ENCODE measurements at places on chromosomes 7 and 10.

DNA sequence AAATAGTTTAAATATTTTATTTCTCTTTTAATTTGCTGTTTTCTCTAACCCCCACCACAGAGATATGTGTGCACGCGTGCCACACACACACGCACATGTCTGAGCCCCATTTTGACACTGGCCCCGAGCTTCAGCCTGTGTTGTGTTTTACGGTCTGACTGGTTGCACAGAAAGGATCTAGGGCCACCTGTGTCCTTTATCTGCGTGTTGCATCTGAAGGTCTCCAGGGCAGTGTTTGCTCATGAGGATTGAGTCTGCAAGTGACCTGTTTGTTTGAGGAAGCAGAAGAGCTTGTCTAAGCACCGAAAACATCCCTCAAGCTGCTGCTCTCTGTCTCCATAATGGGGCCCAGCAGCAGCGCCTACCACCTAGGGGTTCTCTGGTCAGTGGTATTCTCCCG lies 266.4 kb upstream of the LYZL1 start:
- DNase-seq = no peak

DNA sequence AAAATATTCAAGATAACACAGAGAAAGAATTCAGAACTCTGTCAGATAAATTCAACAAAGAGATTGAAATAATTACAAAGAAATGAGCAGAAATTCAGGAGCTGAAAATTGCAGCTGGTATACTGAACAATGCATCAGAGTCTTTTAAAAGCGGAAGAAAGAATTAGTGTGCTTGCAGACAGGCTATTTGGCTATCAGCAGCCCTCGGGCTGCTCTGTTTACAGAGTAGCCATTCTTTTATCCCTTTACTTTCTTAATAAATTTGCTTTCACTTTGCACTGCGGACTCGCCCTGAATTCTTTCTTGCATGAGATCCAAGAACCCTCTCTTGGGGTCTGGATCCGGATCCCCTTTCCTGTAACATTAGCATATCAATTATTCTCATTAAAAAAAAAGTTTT lies 1040.0 kb downstream of the SORCS3 start:
- no peak for DNase-seq

DNA sequence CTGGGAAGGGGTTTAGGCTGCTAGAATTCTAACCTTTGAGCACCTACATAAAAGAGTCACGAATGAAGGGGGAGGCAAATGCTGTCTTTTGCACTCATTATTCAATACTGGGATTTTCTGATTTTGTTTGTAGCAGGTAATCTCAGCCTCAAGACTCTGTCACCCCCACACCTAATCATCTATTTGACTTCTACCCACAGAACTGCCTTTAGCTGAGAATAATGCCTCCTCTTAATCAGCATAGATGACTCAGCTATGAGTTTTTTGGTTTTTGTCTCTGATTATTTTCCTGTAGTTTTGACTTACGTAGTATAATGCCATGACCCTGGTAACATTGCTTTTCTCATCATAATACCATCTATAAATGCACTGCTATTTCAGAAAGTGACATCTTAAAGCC lies 42.7 kb upstream of the CACNB2 start:
- DNase-seq = no peak

GRCh38 chr10:82190432-82191260 lies 315.7 kb downstream of the NRG3 start:
- no peak for DNase-seq

- no peak for DNase-seq
Measured at GRCh38 chr7:104509874-104510273, 181.5 kb downstream of the LHFPL3 start.

DNA sequence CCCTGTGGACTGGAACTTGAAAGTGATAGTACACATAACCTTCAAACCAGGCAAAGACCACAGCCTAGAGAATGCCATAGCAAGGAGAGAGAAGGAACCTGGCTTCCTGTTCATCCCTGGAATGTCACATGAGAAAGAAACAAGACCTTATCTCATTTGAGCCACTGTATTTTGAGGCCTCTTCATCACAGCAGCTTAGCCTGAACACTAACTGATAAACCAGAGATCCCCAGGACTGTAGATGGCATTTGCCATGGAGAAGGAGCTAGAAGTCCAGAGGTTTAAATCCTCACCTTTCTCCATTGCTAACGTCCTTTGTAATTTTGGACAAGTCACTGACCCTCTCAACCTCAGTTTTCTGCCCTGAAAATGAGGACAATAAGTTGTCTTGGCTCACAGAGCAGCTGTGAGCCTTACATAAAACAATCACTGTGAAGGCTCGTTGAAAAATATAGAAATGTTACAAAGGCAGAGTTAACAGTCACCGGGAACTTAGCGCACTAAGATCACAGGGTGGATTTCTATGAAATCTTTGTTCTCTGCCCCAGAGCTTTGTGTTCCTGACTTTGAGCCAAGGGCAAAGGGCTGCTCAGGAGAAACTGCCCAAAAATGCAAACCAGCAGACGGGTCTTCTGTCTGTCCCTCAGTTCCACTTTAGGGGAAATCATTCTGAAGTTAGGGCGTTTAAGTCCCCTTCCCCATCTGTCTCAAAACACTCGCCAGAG lies 197.0 kb downstream of the USP6NL start:
- no peak for DNase-seq

- no peak for DNase-seq
Measured at GRCh38 chr10:51031950-51032349, 42.3 kb upstream of the PRKG1 start.

- DNase-seq = no peak
Measured at GRCh38 chr7:153027210-153027609, 267.7 kb downstream of the ACTR3B start.

DNA sequence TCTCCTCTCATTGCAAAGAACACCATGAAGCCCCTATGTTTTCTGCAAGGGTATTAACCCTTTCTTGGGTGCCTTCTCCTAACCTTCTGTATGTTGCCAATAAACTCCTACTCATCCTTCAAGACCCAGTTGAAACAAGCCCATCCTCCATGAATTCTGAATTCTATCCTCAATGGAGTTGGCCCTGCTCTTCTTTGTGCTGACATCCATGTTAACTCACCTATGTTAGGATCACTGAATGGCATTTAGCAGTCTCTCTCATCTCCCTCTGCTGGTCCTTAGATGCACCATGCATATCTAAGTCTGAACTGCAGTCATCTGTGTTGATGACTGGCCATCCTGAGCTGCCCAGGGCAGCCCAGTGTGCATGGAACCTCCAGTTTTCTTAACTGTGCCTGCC lies 129.8 kb downstream of the BUB3 start:
- DNase-seq = no peak

DNA sequence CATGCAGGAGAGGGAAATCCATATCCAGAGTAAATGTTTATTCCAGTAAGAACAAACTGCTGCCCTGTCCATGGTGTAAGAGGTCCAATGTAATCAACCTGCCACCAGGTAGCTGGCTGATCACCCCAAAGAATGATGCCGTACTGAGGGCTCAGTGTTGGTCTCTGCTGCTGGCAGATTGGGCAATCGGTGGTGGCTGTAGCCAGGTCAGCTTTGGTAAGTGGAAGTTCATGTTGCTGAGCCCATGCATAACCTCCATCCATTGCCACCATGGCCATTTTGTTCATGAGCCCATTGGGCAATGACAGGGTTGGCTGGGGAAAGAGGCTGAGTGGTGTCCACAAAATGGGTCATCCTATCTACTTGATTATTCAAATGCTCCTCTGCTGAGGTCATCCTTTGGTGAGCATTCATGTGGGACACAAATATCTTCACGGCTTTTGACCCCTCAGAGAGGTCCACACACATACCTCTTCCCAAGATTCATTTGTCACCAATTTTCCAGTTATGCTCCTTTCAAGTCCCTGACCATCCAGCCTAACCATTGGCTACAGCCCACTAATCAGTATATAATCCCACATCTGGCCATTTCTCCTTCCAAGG lies 23.3 kb upstream of the PAPSS2 start:
- no peak for DNase-seq

DNA sequence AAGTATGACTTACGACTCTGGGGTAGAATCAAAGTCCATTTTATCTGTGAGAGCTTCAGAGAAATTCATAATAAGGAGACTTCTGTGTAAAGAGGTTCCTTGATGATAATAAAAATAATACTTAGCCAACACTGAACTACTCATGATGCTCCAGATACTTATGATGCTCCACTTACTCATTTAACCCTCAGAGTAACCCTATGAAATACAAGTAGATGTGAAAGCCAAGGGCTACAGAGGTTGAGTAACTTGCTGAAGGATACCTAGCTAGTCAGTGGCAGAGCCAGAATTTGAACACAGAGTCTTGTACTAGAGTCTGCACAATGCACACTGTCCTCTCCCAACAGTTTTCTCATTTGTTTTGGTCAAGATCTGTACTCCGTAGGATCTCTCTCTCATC lies 89.5 kb downstream of the HECW1 start:
- no peak for DNase-seq

DNA sequence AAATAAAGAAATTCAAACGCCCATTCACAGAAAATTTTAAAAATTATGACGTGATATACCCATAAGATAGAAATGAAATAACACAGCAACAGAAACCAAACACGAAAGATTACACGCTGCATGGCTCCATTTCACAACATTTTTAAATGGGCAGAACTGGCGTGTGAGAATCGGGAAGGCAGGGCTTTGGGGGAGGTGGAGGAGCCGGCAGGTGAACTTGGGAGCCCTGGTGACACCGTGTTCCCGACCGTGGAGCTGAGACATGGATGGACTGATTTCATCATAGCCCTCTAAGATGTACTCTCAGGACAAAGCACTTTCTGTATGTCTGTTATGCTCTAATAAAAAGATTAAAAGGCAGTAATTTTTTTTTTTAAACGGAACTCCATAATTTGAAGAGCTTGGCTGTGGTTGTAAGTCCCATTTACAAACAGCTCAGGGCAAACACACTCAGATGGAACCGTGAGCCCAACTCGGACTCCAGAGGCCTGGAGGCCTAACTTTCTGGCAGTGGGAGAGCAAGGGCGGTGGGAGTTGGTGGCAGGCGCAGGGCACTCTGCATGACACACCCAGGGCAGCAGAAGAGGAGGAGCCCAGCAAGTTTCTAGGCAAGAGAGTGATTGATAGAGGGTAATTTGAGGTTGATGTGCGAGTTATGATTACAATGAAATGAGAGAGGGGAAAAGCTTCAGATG lies 203.4 kb downstream of the MAD1L1 start:
- DNase-seq = no peak

DNA sequence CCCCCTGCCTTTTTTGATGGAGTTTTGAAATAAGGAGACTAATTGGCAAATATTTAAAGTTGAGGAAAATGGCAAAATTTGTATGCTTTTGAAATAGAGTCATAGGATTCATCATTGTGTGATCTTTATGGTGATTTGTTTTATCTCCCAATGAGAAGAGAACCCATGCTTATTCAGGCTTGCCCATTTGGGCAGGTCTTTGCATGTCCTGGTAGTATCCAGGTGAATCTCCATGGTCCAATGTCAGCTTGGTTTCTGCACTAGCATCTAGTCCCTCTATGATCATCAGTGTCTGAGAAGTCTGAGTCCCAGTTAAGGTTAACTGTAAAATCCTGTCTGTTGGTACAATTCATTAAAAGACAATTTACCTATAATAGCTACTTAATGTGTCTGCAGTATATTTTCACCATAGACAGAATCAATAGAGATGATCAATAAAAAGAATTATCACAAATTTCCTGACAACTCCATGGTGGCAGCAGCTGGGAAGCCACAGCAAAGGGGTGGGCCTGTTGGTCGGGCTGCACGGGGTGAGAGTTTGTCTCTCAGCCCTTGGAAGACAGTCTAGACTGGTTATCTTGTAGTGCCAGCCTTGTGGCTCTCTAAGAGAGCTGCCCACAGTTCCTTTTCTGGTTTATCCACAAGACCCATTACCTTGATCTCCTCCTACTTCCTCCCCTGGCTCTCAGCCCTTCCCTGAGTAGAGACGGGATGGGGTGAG lies 22.2 kb upstream of the BMPER start:
- DNase-seq = no peak

GRCh38 chr10:100339236-100339635 lies 7.8 kb upstream of the SCD start:
- DNase-seq = no peak

DNA sequence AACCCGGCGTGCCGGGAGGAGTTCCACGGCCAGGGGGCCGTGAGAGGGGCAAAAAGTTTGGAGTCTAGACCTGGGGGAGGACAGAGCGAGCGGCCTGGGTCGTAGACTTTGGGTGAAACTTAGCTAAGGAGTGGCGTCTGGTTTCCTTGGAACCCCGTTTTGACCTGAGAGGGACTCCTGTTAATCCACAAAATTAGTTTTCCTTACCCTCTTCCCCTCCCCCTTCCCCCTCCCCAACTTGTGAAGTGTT lies 574 bp downstream of the MARCHF5 start:
- no peak for DNase-seq

DNA sequence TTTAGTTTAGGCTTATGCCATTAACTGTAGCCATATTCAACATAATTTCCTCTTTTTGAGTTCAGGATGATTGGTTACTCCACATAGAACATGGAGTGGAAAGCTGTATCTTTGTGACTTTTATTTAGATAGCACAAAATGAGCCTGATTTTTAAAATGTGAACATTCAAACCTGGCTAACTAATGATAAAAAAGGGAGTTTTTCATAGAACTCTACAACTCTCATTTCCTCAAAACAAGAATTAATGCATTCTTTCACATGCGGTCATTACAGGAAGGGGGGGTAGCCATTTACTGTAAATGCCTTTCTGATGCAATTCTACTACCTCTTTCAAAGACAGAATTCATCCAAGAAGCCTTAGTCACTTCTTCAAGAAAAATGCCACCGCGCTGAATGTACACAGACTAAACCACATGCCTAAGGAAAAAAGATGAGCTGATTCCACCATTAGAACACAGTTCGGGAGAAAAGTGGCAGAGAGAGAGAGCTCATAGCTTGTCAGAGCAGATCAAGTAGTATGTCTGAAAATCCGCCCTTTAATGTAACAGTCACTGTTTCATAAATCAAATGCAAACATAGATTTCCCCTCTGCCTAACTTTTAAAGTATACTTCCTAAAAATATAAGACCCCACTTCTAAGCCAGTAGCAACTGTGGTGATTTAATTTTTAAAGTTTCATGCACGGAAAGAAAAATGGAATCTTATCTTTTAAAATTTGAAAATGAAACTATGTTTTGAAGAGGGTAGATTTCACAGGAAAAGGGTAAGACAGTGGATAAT lies 226.4 kb upstream of the KLF14 start:
- DNase-seq = no peak

DNA sequence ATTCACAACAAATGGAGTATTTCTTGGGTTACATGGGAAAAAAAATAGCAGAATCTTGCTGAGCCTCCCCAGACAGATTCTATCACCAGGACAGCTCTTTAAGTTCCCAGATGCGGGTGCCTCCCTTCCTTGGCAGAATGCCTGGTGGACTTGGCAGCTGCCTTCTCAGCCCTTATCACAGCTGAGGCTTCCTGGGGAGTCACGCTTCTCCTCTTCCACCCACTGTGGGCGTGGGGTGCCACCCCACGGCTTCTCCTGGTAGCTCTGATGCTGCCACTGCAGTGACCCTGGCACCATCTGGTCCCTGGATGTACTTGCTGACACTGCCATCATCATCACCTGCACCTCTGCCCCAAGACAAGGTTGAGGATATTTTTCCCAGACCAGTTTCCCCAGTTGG lies 16.2 kb upstream of the NME8 start:
- no peak for DNase-seq

Measured in stimulated activated CD8-positive, alpha-beta memory T cell treated with anti-CD3 and anti-CD28 coated beads, Interleukin-7, amount 100 ng/mL, for 1 hour (primary cell).